Suppressor macrophage treated with lipopolysaccharide for 4 hours (primary cell): ENCODE measurements at places on chromosomes 5 and 9.

GRCh38 chr5:9265441-9266287 lies 280.2 kb downstream of the SEMA5A start:
- DNase-seq, result no peak

DNA sequence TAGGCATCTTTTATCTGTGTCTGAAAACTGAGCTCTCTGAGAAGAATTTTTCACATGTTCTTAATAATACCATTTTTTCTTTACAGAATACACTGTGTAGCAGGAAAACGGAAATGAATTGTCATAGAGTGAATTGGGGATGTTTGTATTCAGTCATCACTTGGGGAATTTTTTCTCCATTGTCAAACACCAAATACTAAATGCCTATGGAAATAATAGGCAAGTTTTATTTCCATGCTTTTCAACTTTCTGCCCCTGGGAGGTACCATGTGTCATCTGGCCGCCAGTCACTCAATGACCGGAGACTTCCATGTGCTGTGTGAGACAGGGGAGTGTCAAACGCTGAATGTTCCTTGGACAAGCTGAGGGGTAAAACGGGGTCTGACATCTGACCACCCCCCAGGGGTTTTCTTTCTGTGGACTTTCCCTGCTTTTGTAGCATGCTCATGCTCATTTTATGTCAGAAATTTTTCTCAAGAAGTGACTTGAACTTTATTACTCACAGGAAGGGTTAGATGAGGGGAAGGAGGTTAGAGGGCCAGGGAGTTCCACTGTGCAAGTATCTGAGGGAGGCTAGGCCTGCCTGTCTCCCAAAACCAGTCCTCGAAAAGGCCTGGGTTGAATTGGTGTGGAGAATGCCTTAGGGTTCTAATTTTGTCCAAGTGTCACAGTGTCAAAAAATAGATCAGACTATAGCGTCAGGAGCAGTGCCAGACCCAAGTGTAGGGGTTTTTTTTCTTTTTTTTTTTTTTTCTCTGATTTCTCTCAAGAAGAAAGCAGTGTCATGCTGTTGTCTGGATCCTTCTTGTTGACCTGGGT lies 438.6 kb downstream of the AGTPBP1 start:
- DNase-seq, result no peak

DNA sequence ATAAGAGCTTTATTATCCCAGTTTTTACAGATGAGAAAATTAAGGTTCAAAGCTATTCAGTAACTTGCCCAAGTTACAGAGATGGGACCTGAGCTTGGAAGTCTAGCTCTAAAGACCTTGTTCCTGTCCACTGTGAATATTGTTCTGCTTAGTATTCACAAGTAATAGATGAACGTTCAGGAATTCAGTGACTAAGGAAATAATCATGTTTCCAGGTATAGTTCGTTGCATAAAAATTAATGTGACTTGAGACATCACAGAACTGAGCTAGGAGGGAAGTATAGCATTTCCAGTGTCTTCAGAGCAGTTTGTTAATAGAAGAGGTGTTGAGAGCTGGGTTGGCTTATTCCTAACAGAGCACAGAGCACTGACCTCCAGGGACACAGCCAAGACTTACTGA lies 136.1 kb downstream of the FGF1 start:
- no peak for DNase-seq

DNA sequence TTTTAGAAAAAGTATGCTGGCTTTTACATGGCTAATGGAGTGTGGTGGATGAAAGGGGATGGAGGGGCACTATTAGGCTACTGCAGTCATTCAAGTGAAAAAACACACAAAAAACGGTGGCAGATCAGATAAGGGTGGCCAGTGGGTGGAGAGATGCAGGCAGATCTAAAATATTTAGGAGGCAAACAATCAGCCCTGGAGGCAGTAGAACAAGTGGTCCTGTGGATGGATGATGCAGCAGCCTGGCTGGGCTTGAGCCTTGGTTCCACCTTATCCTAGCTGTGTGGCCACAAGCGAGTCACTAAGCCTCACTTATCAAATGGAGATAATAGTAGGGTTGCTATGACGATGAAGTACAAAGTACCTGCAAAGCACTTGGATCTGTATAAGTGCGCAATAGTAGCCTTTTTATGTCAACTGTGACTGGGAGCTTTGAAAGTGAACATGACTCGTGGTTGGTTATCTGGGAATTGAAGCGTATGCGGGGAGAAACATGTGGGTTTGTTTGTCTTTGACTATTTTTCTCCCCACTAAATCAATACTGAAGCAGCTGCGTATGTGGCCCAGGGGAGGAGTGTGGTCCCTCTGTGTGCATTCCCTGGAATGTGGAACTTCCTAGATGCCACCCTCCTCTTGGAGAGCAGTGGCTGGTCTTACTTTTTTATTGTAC lies 20.2 kb downstream of the NSG2 start:
- DNase-seq, result no peak

DNA sequence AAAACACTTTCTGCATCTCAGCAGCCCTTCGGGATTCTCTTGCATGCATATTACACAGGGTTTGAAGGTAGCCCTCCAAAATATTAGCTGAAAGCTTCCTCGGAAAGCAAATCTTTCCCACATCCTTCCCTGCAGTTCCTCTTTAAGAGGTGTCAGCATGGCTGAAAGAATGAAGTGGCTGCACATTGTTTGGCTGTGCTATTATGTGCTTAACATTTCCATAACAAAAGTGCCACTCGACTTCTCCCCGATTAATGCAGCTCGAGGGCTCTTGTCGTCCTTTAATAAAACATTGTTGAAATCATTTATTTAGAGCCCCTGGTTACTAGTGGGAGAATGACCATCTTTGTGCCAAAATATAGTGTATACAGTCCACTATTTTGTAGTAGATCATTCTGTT lies 6.5 kb downstream of the GAS1 start:
- no peak for DNase-seq

DNA sequence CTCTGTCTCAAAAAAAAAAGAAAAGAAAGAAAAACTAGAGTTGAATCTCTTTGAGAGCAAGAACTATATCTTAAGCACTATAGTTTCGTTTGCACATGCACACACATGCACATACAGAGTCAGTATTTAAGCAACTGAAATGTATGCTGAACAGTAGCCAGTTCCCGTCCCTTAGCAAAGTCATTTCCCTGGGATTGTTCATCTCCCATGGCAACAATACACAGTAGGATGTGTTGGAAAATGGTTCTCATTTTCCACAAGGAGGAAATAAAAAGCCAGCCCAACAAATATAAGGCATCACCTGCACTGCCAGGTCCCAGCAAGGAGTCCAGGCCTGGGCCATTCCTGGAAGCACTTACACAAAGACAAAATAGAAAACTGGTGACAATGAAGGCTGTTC lies 4.2 kb upstream of the ZNF346 start:
- DNase-seq, result no peak

DNA sequence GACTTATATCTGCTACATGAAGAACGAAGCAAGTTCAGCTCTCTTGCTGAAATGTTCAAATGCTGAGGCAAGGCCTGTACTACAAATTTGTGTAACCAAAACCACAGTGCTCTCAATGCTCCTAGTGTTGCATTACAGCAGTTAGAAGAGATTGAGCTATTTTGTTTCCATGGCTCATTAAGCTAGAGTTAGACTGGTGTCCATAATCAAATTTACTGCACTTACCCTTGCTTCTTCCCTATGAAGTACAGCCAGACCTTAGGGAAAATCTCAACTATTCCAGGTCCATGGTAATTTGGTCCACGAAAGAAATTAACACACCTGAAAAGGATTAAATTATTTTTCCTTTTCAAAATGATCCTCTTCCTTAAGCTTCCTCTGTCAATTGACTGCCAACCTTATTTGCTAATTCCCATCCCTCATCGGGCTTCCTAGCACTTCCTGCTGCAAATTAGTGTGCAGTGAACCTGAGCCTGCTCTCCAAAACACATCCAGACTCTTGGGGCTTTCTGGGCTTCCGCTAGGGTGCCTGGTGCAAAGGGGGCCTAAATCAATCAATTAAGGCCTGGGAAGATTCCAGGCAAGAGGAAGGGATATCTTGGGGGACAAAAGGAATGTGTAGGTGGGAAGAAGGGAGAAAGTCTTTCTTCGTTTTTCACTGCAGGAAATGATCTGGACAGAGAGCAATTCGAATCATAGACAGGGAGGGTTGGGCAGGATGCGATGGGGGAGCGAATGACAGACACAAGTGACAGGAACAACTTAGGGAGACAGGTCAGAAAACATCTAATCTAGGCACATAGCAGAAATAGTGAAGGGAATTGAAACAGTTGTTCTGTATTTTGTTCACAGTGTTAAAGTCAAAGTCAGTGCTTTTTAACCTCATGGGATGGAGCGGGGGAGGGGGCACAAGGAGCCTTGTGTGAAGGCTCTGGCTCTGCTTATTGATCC lies 542.4 kb downstream of the RAB3C start:
- no peak for DNase-seq
